ENCODE measurements at places on chromosomes 7 and 10.

GRCh38 chr10:4046030-4046429 lies 261.0 kb upstream of the KLF6 start:
- no peak for DNase-seq

GRCh38 chr7:31796375-31796774 lies 109.4 kb downstream of the PPP1R17 start:
- no peak for DNase-seq

- DNase-seq, result no peak
These were observed 1.5 kb upstream of the MIOS start for GRCh38 chr7:7565018-7565680.

GRCh38 chr7:33458581-33458980 lies 329.2 kb downstream of the BBS9 start:
- no peak for DNase-seq

- DNase-seq, result no peak
These were observed 128.4 kb upstream of the FZD1 start for GRCh38 chr7:91135703-91136430.

DNA sequence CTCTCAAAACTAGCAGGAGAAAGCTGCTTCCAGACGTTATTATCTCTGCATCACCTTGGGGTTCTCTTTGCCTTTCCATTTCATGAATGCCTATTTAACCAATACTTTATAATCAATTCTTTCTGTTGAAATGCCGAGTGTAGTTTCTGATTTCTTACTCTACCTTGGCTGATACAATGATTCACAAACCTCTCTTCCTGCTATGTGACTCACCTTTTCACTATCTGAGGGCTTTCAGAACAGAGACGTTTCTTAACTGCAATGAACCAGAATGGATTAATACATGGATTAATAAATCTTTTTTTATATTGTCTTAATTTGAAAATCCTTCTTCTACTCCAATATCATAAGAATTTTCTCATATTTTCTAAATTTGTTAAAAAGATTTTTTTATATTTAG lies 46.4 kb upstream of the ZNF746 start:
- no peak for DNase-seq

- DNase-seq, result peak; percentile 17
These were observed 48.0 kb upstream of the AQP1 start for GRCh38 chr7:30863706-30864035.

- DNase-seq, result no peak
These were observed 1.7 kb downstream of the COL28A1 start for GRCh38 chr7:7533831-7534430.

- no peak for DNase-seq
These were observed 94.1 kb upstream of the CREB5 start for GRCh38 chr7:28318101-28318762.

GRCh38 chr10:4656576-4657194 lies 169.3 kb upstream of the AKR1E2 start:
- DNase-seq, result peak; percentile 71

- DNase-seq, result no peak
These were observed 37.8 kb downstream of the SFMBT2 start for GRCh38 chr10:7373039-7373438.

GRCh38 chr10:94423627-94424026 lies 21.3 kb downstream of the TBC1D12 start:
- DNase-seq, result peak; percentile 40

DNA sequence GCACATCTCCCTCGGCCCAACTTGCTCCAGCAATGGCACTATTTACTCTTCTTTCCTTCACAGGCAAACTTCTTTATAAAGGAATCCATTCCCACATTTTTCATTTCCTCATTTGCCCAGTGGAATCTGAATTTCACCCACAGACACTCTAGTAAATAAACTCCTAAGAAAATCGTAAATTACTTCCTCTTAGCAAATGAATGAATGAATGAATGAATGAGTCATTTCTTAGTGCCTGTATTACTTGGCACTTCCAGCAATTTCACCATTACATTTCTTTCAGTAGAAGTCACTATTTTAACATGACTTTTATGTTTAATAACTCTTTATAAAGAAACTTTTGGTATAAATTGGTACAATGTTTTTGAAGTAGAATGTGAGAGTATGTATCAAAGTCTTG lies 55.7 kb downstream of the DDC start:
- DNase-seq, result no peak

GRCh38 chr10:96683065-96683464 lies 37.2 kb downstream of the PIK3AP1 start:
- DNase-seq, result peak; percentile 31

GRCh38 chr7:27774717-27775328 lies 34.9 kb downstream of the TAX1BP1 start:
- DNase-seq, result peak; percentile 50

GRCh38 chr10:49288341-49289065 lies 10.5 kb upstream of the C10orf71 start:
- no peak for DNase-seq

- DNase-seq, result peak; percentile 57
These were observed 28.3 kb upstream of the SDK1 start for GRCh38 chr7:3272691-3273141.

DNA sequence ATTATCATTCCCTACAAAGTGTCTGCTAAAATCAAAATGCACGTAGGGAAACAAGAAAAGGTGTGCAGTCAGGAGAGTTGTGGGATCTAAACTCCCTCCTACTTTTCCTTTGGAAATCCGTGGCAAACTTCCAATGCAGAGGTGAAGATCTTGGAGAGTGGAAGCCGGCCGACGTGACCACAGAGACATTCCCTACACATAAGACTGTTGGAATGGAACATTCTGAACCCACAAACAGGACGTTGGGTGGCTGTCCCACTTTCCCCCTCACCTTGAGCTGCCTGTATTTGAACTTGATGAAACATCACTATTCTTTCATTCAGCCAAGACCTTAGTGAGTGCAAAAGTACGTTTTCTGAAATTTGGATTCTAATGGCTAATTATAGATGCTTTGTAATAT lies 65.9 kb downstream of the PRKCQ start:
- DNase-seq, result no peak

DNA sequence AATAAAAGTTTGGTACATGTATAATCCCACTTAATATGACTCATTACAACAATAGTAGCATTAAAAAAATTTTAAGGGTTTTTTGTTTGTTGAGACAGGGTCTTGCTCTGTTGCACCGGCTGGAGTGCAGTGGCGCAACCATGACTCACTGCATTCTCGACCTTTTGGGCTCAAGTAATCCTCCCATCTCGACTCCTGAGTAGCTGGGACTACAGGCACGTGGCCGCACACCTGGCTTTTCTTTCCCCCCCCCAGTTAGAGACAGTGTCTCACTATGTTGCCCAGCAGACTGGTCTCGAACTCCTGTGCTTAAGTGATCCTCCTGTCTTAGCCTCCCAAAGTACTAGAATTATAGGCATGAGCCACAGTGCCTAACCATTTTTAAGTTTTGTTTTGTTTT lies 40.7 kb downstream of the KMT2C start:
- peak; percentile 45 for DNase-seq

DNA sequence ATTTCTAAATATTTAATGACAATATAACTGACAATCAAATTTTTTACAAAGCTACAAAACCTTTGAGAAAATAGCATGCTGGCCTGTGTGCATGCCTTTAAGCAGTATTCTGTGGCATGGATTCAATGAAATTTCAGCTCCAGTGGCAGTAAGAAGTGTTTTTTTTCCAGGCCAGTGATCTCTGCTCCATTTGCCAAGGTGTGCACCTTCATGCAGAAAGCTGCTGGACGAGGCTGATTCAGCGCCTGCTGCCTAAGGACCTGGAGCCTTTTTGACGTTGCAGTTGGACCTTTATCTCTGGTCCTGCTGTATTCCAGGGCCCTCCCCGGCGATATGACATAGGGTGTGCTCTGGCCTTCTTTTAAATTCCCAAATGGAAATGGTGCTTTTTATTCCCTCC lies 26.6 kb downstream of the VWC2 start:
- no peak for DNase-seq

GRCh38 chr7:68601826-68602225 lies 996.4 kb upstream of the AUTS2 start:
- DNase-seq, result no peak

GRCh38 chr10:74871595-74872382 lies 45.4 kb downstream of the KAT6B start:
- no peak for DNase-seq

- no peak for DNase-seq
These were observed 291.9 kb downstream of the GFRA1 start for GRCh38 chr10:115981081-115981480.

DNA sequence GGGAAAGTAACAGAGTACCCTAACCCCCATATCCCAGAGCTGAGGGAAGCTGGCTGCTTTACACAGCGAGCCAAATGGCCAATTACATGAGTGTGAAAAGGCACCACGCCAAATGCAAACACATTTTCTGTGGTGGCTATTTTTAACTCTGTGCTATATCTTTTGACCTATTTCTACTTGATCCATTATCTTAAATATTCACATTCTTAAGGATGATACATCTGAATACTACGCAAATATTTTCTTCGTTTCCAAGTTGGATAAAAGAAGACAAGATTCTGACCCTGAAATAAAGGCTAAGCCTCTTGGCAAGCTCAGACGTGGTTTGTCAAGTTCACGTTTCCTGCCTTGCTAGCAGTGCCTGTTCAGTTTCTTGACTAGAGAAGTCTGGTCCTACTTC lies 146.7 kb upstream of the TMEM196 start:
- no peak for DNase-seq

DNA sequence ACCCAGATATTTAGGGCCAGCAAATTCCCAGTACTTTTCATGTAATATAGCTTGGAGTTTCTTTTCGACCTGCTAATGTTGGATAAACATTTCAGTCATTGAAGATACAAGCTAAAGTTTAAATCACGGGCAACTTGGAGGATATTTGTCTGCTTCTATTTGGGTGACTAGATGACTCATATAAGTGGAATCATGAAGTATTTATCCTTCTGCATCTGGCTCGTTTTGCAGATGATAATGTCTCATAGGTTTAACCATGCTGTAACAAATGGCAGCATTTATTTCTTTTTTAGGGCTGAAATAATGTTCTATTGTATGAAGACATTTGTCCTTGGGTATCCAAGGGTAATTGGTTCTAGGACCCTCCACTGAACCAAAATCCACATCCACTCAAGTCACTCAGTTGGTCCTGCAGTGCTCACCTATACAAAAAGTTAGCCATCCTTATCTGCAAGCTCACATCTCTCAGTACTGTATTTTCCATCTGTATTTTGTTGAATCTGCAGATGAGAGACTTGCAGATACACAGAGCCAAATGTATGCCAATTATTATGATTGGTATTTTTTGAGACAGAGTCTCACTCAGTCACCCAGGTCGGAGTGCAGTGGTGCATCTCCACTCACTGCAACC lies 187.2 kb upstream of the CSTF2T start:
- peak; percentile 77 for DNase-seq

GRCh38 chr10:89867964-89868363 lies 166.6 kb downstream of the KIF20B start:
- no peak for DNase-seq
